ENCODE measurements at places on chromosomes 4 and X.

DNA sequence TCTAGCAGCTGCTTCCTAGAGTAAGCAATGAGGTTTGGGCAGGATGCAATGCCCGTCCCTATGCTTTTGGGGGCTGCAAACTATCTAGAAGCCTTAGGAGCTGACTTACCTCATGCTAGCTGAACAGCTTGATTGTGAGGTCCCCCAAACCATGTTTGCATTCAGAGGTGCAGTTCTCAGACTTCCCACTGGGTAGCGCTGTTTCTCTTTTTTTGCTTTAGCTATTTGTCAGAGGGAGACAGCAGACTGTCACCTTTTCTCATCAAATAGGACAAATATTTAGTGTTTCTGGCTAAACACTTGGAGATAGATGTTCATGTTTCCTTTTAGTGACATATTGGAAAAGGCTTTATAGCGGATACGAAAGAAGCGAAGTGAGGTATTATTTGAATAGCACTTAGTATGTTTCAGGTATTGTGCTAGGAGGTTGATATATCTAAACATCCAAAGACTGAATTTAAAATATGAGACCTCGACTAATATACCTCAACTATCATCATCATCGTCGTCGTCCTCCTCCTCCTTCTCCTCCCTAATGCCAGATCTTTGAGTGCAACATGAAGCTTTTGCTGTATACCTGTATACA, 18.7 kb upstream of the TMEM192 start:
- DNase-seq: peak; percentile 67

- no peak for DNase-seq
Observed at GRCh38 chr4:100849319-100849718, 331.5 kb upstream of the EMCN start.

DNA sequence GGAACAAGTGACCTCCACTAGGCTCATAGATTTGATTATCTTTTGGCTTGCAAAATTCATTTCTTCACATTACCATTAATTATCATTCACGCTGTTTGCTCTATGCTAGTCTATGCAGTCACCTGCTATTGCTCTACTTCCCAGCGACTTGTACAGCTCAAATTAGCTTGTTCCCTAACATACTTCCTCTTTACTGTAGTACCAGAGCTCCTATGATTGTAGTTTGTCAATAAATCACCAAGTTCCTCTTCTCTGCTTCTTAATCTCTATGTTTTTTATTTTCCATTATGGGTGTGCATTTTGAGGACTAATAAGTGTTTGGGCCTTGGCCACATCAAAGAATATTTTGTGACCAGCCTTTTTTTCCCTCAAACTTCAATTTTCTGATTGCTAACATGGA, 6.2 kb upstream of the GSPT2 start:
- DNase-seq: no peak

DNA sequence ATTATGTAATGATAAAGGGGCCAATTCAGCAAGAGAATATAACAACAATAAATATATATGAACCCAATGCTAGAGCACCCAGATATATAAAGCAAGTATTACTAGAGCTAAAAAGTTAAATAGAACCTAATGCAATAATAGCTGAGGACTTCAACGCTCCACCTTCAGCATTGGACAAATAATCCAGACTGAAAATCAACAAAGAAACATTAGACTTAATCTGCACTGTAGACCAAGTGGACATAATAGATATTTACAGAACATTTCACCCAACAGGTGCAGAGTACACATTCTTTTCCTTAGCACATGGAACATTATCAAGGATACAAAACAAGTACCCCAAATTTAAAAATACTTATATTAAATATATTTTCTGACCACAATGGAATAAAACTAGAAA, 24.3 kb downstream of the OTC start:
- no peak for DNase-seq

GRCh38 chrX:37686369-37686995, 891 bp downstream of the XK start:
- no peak for DNase-seq

- no peak for DNase-seq
Observed at GRCh38 chr4:6152869-6153705, 47.3 kb downstream of the JAKMIP1 start.

DNA sequence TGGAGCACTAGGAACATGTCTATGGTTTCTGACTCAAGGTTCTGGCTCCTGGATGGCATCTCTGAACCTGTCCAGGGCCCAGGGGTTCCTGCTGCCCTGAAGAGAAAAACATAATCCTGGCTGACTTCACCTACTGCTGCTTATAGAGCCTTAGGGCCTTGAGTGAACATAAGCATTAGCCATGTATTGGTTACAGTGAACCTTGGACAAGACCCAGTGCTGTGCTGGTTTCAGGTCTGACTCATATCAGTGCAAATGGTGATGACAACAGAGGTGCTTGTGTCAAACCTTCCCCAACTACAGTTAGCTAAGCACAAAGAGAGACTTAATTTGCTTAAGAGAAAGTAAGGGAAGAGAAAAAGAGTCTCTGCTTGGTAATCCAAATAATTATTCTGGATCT, 1047.2 kb downstream of the GLUD2 start:
- no peak for DNase-seq

All from activated T-helper 1 cell treated with anti-CD3 and anti-CD28 coated beads, Interleukin-2, amount 50 U/mL, for 16 hours (primary cell).